ENCODE measurements at places on chromosomes 3 and 15. TPM values are rescaled to one million over a fixed set of nuclear protein-coding genes. Genes with fewer than 3 reads are reported as not detected.

DNA sequence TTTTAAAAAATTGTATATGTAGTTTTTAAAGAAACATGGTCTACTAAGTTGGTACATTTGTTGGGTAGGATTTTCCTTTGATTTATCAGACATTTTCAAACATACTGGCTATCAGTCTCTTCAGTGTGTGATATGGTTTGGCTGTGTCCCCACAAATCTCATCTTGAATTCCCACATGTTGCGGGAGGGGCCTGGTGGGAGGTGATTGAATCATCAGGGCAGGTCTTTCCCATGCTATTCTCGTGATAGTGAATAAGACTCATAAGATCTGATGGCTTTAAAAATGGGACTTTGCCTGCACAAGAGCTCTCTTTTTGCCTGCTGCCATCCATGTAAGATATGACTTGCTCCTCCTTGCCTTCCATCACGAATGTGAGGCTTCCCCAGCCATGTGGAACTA lies 121.9 kb downstream of the ABI3BP start:
- H3K27me3 ChIP-seq = no peaks in the 10 kb centered on the region
- no peaks in the 10 kb centered on the region for H3K4me1 ChIP-seq
- H3K4me3 ChIP-seq = no peak overlapping the region

GRCh38 chr3:167305340-167305890 lies 74.7 kb downstream of the ZBBX start:
- H3K27me3 ChIP-seq = no peaks in the 10 kb centered on the region
- no peak overlapping the region for H3K27ac ChIP-seq
- no peak overlapping the region for H3K4me3 ChIP-seq
- no peaks in the 10 kb centered on the region for H3K4me1 ChIP-seq

GRCh38 chr3:163916596-163917560 lies 1161.4 kb downstream of the SI start:
- no peak overlapping the region for H3K27ac ChIP-seq
- DNase-seq = no peak
- no peak overlapping the region for H3K4me3 ChIP-seq
- no peaks in the 10 kb centered on the region for H3K4me1 ChIP-seq

DNA sequence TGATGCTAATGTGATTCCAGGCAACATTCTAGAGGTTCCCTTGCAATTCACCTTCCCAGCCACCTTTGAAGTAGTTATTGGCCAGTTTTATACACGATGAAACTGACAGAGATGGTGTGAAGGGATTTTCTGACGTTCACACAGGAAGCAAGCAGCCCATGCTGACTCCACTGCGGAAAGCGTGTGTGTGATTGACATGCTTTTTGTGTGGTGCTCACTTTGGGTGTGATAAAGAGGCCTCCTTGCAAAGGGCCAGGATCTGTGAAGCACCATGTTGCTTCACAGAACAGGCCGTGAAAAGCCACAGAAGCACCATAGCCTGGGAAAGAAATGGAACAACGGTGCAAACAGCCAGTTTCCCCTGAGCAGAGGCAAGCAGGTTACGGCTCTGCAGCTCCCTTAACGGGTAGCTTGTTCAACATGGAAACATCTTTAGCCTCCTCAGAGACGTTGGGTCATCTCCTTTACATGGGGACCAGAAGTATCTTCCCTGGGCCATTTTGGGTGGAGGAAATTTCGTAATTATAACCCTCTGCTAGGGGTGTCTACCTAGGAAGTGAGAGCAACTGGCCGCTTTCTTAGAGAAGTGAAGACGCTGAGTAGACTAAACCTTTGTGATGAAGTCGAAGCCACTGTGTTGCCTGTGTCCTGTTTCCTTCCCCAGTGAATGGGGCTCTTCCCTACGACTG lies 108.5 kb downstream of the APBA2 start:
- H3K27ac ChIP-seq = no peak overlapping the region
- H3K27me3 ChIP-seq = no peaks in the 10 kb centered on the region
- no peak for DNase-seq
- H3K4me3 ChIP-seq = no peak overlapping the region

DNA sequence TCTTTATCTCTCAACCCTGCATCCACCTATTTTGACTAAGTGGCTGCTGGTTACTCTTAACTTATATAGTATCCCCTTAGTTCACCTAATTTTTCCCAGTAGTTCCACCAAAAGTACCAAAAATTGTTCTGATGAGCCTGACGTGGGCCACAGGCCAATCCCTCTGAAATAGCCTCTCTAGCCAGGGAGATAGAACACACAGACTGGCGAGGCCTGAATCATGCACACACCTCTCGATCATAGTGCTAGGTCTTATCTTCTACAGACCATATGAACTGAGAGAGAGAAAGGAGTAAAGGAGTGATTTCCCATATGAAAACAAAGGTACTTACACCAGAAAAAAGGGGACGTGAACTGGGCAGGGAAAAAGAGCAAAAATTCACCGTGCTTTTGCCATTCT lies 72.5 kb upstream of the ADAMTS9 start:
- H3K36me3 ChIP-seq = no peaks in the 10 kb centered on the region
- H3K4me3 ChIP-seq = no peak overlapping the region
- H3K27ac ChIP-seq = no peak overlapping the region
- no peaks in the 10 kb centered on the region for H3K27me3 ChIP-seq
- no peak for DNase-seq

GRCh38 chr3:191628571-191628970 lies 167.6 kb downstream of the PYDC2 start:
- H3K27ac ChIP-seq = no peak overlapping the region
- DNase-seq = no peak
- no peak overlapping the region for H3K4me3 ChIP-seq
- no peaks in the 10 kb centered on the region for H3K36me3 ChIP-seq
- H3K27me3 ChIP-seq = no peaks in the 10 kb centered on the region

DNA sequence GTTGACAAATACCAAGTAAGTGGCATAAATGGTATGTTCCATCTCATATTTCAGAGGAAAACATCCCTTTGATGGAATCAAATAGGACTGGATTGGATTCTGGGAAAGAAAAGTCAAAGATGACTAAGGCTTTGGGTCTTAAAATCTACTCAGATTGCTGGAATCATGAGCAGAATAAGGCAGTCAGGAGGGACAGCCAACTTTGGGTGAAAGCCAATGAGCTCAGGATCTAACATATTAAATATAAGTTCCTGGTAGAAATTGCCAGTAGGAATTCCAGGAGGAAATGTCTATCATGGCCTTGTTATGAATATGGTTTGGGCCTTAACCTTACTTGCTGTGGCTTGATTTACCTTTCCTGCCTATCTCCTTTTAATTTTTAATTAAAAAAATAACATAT lies 55.3 kb downstream of the ISL2 start:
- no peaks in the 10 kb centered on the region for H3K36me3 ChIP-seq
- H3K4me1 ChIP-seq = no peaks in the 10 kb centered on the region
- DNase-seq = no peak
- H3K4me3 ChIP-seq = no peak overlapping the region

- no peaks in the 10 kb centered on the region for H3K36me3 ChIP-seq
- DNase-seq = no peak
- no peak overlapping the region for H3K4me3 ChIP-seq
- H3K27ac ChIP-seq = no peak overlapping the region
These were observed 111.7 kb upstream of the VEPH1 start for GRCh38 chr3:157614896-157615295.

Gene KATNBL1
- 18.8 TPM for total RNA-seq

Gene OGG1
- total RNA-seq = 22.5 TPM

Gene SATB1
- total RNA-seq = 21.3 TPM

Measured in adrenal gland (tissue), 19 donors.